G401 (cell line): ENCODE measurements at places on chromosomes 4 and X.

DNA sequence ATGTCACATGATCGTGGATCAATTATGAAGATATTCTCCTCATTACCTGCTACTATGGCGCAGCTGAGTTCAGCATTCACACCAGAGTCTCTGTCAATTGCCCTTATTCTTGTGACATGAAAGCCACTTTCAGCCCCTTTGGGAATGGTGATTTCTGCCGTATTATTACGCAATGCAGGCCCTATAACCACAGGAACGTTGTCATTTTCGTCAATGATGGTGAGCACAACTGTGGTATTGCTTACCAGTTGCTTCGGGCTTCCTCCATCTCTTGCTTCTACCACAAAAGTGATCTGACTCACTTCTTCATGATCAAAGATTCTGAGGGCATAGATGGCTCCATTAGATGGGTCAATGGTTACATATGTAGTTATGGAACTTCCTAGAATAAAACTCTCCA is 2.1 kb downstream of the PCDH18 start:
- DNase-seq, result no peak

GRCh38 chrX:1239681-1240142 is 27.3 kb upstream of the CRLF2 start:
- DNase-seq, result no peak

DNA sequence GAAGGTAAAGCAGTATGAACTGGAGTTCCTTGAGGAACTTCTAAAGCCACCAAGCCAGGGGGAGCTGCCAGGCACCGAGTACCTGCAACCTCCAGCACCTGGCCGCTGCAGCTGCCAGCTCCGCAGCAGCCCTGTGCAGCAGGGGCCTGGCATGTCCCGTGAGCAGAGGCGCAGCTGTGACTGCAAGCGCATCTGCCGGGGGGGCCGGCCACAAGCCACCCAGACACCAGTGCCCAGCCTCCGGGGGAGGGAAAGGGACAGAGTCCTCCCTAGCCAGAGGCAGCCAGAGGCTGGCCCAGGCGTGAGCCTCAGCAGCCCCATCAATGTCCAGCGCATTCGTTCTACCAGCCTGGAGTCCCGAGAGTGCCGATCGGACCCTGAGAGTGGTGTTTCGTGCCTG is 26.6 kb upstream of the PRPS1 start:
- no peak for DNase-seq

DNA sequence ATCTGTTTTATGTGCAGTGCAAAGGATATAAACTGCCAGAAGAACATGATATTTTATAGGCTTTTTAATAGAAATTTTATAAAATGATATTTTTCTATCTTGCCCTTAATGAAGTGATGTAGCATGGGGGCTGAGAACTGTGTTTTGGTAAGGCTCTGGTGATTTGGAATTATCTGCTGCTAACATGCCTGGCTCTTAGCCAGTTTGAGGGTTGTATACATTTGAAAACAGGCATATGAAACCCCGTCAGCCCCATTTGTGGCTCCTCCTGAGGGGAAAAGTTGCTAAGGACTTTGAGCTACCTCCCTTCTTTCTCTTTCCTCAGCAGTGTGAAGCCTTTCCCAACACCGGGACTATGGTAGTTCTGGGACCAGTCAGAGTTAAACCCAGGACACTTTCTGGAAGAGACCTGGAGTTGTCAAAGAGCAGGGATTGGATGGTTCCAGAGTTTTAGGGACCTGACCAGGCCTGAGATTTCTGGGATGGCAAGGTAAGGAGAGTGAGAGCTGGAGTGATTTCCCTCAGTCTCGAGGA is 4.7 kb downstream of the SFRP2 start:
- no peak for DNase-seq

DNA sequence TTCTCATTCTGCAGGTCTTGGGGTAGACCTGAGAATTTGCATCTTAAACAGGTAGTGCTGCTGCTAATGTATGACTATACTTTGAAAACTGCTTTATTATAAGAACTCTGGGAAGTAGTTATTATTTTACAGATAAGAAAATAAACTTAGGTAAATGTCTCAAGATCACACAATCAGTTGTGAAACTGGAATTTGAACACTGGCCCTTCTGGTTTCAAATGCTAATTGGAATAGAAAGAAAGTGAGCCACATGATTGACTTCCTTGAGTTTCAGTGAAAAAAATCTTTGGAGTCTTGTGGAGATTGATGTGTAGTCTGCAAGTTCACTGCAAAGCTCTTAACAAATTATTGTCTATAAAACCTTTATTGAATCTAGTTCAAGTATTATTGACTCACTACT is 44.5 kb downstream of the FTHL17 start:
- DNase-seq, result no peak

- DNase-seq, result peak; percentile 53
These were observed 552 bp downstream of the TCEAL9 start for GRCh38 chrX:103356858-103357257.

DNA sequence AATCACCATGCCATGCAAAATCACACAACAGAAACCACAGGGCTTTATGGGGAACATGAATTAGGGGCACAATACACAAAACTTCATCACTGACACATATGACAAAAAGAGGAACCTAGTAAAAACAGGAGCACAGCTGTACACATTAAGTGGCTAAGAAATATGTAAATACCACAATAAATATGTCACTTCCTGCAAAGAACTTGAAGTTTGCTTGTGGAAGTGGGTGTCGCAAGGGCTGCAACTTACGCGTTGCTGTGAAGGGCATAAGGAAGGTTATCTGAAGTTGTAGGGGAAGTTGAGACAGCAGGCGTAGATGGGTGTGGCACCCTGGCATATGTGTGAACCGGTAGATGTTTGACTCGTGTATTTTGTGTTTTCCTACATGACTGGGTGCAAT is 42.4 kb downstream of the CLCN4 start:
- no peak for DNase-seq

DNA sequence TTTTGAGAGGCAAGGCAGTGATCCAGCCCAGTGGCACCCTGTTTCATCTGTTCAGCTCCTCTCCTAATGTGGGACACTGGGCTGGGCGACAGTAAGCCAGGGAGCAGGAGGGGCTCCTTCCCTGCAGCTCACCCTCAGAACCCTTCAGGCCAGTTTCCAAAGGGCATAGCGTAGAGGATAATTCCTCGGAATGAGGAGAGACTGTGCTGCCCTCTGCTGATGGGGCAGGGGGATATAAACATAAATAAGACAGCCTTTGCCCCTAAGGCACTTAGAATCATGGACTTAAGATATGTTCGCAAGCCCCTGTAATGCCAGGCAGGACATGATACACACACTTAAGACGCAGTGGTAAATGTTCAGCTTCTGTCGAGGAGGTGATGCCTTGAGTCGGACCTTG is 27.9 kb upstream of the ZNF185 start:
- DNase-seq, result no peak
